ENCODE measurements at places on chromosomes 16 and 17. TPM values are rescaled to one million over a fixed set of nuclear protein-coding genes. Genes with fewer than 3 reads are reported as not detected.

The SETD6 gene
- 42.3 TPM for total RNA-seq

The KIF2B gene
- not detected for total RNA-seq

DNA sequence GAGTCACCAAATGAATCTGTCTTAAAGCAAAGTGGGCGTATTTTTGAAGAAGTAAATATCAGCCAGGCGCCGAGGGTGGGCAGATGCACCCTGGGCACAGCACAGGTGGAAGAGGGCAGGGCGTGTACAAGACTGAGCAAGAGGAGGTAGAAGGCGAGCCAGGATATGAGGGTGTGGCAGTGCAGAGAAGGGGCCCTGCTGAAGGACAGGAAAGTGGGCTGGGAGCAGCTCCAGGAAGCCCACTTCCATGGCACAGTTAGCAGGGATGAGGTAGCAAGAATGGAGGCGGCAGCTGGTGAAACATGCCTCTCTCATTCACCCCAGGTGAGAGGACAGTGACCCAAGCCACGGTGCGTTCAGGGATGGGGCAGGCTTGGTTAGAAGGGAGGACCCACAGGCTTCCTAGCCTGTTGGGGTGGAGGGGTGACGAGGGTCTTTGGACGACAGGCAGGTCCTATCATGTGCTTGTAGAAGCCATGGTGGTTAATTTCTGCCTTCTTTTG is 149.3 kb downstream of the CLEC16A start:
- DNase-seq, result no peak

The CLEC19A gene
- 3.4 TPM for total RNA-seq

DNA sequence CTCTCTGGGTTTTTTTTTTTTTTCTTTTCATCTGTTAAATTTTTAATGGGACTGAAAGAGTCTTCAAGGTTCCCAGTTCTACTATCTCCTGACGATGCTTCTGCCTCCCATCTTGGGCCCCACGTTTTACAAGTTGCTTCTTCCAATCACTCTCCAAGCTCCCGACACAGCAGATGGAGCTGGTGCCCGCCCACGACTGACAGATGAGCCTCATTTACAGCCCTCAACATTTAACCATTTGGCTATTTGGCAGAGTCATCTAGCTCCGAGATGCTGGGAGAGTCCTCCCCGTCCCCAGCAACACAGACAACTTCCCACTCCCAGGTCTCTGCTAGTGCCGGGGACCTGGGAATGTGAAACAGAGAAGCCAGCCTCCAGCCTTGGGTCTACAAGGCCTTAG is 276.9 kb downstream of the SHISA9 start:
- DNase-seq, result no peak

DNA sequence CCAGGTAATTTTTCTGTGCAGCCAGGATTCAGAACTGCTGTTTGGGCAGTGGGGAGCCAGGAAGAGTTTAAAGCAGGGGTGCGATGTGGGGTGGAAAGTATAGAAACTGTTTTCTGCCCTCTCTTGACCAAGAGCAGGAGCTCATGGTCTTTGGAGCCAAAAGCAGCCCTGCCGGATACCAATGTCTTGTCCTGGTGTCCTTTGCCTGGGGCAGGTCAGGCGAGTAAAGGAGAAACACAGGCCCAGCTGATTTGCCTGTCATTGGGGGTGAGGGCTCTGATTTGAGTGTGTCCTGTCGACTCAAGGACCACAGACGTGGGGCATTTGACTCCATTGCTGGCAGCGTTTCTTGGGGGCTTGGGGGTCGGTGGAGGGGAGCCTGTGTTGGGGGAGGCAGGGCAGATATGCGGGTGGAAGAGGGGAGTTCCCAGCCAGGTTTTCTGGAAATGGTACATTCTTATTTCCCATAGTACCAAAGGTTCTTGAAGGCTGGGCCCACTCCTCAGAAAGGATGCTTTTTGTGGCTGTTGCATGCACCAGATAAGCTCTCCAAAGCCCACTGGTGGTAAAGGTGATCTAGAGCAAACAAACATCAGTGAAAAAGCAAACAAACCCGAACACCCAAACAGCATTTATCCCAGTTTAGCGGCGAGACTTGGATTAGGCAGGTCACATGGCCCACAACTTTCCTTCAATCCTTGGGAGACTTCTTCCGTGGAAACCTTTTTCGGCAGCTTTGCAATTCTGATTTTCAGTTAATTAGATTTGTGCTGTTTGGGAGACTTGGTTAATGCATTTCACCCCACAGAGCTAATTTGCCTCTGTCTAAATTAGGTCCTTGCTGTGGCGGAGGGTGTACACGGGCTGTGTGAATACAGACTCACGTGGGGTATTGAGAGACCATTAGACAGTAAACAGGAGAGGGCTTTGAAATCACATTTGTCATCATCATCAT is 59.0 kb downstream of the MSI2 start:
- peak; percentile 49 for DNase-seq

The TMC8 gene
- total RNA-seq, result 1.1 TPM

GRCh38 chr17:21196126-21196525 is 17.8 kb downstream of the TMEM11 start:
- DNase-seq, result no peak

All from endodermal cell (in vitro differentiated cells).